ENCODE measurements at places on chromosomes 7 and 10.

- DNase-seq, result no peak
These were observed 530.2 kb downstream of the GATA3 start for GRCh38 chr10:8584666-8585065.

DNA sequence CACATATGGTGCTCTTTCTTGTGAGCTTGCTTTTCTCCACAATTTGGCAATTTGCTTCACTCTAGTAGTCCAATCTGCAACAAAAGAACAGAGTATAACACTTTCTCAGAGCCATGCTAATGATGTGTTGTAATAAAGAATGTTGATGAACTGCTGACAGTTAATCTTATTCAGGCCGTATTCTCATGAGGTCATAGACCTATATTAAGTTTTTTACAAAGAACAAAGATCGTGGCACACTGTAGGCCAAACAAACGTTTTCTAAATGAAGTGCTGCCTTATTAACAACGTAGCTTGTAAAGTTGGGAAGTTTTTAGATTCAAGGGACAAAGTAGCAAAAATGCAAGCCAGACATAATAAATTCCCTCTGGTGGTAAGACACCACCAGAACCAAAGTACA lies 160.1 kb downstream of the GALNT11 start:
- no peak for DNase-seq

DNA sequence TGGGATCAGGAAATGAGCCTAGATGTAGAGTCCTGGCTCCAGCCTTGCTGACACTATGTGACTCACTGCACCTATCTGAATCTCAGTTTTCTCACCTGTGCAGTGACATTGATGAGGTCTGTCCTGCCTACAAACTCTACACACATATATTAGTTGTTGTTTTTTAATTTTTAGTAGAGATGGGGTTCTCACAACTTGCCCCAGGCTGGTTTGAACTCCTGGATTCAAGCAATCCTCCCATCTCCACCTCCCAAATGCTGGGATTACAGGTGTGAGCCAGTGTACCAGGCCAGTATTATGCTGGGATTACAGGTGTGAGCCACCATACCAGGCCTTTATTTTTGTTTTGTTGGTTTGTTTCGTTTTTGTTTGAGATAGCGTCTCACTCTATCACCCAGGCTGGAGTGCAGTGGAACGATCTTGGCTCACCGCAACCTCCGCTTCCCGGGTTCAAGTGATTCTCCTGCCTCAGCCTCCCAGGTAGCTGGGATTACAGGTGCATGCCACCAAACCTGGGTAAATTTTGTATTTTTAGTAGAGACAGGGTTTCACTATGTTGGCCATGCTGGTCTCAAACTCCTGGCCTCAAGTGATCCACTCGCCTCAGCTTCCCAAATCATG lies 11.8 kb upstream of the DDIT4 start:
- no peak for DNase-seq

- DNase-seq, result no peak
These were observed 20.3 kb upstream of the PAX2 start for GRCh38 chr10:100725071-100725471.

- DNase-seq, result peak; percentile 6
These were observed 513 bp downstream of the HOXA7 start for GRCh38 chr7:27155816-27156507.
